NCI-H2029 treated with DMSO at 0.1 percent for 48 hours (cell line): ENCODE measurements at places on chromosomes 5 and 9.

GRCh38 chr9:128335161-128335560 is 5.2 kb upstream of the SLC27A4 start:
- no peak for DNase-seq

DNA sequence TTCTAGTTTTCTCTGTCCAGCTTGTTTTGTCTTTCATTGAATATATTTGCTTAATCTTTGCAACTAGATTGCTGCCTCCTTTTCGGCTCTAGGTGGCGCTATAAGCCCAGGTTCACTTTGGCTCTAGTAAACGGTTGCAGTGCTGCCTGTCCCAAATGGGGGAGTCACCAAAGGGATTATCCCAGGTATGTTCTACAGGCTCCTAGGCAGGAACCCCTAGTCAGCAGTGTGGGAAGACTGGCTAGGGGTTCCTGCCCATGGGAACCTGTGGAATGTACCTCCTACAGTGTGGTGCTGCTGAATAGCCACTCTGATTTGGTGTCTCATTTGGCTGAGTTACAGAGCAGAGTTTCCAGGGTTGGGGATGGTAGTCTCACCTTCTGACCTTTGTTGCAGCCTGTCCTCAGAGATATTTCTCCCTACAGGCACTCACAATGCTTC is 85.2 kb downstream of the ARSB start:
- peak; percentile 49 for DNase-seq

DNA sequence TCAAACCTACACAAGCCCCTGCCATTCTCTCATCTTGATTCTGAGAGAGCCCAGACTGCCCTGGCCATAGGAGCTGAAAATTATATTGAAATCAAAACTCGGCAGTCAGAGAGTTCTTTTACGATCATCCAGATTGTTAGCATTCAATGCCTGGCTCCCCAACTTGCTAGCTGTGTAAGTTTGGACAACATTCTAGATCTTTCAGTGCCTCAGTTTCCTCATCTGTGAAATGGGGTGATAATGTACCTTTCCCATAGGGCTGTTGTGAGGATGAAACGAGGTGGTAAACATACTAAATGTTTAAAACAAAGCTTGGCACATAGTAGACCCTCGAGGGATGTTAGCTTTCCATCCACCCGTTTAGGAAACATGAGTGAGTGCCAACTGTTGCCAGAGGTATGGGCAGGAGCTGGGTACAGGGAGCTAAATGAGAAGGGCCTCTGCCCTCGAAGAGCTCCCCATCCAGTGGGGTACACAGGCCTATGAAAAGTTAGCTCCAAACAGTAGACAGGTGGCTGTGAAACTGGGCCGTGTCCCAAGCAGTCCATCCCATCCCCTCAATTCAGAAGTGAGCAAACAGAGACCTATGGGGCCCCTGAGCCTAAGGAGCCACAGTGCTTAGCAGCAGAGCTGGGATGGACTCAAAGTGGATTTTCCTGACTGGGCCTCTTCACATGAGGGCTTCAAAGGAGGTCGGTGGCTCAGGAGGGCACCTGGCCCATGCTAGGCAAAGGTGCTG is 17.3 kb upstream of the IGFBPL1 start:
- no peak for DNase-seq

DNA sequence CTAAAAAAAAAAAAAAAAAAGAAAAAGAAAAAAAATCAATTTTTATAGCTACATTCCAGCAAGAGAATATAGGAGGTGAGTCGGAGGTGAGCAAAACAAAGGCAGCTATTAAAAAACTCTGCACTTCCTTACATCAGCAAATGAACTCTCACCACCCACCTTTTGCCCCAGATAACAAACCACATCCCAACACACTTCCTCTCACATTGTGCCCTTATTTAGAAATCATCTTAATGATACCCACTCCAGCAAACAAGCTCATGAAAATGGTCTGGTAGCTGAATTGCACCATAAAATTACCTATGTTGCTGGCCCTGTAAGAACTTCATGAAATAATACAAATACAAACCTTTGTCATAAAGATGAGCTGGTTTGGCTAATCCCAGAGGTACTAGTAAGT is 82.9 kb downstream of the CEMIP2 start:
- no peak for DNase-seq

- no peak for DNase-seq
Observed at GRCh38 chr9:76161106-76161505, 233.1 kb downstream of the RFK start.

DNA sequence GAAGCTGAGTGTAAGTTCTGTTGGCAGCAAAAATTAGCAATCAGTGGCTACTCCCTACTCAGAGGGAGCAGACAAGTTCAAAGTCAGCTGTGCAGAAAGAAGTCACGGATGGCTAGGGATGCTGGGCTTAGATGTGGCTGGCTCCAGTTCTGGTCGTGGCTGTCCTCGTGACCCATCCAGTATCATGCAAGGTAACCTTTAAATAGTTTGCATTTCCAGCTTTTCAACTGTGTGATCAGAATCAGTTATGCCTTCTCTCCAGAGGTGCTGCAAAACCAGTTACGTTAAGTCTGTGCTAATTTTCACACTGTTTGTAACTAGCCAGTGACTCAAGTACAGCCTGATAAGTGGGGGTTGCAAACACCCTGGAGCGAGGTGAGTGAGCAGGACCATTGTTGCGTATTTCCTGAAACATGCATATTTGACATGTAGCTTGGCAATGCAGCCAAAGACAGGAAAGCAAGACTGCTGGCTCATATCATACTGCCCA is 302.4 kb downstream of the ATPSCKMT start:
- DNase-seq: no peak

- no peak for DNase-seq
Observed at GRCh38 chr5:159152876-159153275, 53.2 kb upstream of the EBF1 start.

DNA sequence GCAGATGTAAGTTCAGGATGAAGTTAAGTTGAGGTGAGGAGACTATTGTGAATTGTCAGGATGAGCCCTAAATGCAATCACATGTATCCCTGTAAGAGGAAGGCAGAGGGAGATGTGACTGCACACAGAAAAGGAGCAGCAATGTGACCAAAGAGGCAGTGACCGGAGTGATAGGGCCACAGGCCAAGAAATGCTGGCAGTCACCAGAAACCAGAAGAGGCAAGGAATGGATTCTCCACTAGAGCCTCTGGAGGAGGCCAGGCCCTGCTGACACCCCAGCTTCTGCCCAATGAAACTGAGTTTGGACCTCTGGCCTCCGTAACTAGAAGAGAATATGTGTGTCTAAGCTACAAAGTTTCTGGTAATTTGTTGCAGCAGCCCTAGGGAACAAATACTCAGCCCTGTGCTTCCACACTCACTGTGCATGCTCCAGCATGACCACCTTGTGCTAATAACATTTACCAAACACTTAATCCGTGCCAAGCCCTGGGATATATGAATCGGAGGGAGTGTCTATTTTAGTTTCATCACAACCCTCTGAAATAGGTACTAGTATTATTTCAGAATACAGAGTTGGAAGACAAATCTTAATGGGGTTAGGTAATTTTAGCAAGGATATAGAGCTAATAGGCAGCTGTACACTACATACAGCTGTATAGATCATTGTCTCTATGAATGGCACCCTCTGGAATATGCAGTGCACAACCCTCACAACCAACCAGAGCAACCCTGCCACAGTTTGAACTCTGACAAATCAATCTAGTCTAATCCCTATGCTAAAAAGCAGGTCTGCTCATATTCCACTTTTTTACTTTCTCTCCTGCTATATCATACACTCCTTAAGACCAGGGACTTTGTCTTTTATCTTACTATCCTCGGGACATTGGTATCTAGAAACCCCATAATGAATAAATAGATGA is 7.8 kb upstream of the GPX8 start:
- DNase-seq: no peak

DNA sequence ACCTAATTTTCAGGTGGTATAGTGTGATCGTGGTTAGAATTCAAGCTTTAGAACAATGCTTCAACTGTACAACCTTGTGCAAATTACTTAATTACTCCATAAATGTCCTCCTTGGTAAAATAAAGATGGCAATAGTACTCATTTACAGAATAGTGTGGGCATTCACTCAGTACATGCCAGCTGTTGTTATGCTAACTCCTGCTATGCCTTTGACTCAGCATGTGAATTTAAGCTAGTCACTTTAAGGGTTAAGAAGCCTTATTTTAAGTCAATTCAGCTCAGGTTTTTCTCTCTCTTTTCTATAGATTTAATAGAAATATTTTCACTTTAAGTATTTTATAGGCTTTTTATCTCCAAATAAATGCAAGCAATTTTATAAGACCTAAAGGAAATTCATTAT is 335.6 kb upstream of the ITGA1 start:
- DNase-seq: no peak

DNA sequence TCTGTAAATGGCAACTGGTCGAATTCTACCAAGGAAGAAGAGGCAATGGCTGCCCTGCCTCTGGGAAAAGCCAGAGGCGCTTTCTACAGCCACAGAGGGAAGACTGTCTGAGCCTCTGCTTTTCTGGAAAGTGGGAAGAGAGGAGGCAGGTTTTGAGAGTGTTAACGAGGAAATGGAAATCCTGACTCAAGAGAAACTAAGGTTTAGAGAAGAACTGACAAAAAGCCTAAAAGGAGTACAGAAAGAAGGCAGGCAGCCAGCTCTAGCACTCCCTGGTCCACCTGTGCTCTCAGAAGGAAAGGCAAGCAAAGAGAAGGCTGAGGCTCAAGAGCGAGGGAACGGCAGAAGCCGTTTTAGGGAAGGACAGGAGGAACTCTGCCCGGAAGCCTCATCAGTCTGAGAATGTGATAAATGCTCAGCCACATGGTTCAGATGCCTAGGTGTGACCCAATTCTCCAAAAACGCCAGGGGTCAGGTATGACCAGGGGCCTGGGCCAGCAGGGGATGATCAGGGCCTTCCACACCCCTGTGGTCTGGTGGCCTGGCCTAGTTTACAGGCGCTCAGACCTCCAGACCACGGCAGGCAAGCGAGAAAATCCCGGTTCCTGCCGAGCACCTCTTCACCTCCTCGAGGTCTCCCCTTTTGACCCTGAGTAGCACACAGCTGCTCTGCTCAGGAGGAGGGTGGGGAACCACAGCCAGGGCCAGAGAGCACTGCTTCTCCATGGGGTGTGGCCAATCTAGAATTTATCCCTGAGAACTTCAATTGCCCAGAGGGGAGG is 79.9 kb upstream of the FBXW11 start:
- DNase-seq: no peak

GRCh38 chr5:109682383-109682782 is 7.3 kb upstream of the MAN2A1 start:
- no peak for DNase-seq

- no peak for DNase-seq
Observed at GRCh38 chr5:79077680-79078365, 8.3 kb downstream of the BHMT2 start.

GRCh38 chr9:76181020-76181641 is 213.1 kb downstream of the RFK start:
- DNase-seq: peak; percentile 90

DNA sequence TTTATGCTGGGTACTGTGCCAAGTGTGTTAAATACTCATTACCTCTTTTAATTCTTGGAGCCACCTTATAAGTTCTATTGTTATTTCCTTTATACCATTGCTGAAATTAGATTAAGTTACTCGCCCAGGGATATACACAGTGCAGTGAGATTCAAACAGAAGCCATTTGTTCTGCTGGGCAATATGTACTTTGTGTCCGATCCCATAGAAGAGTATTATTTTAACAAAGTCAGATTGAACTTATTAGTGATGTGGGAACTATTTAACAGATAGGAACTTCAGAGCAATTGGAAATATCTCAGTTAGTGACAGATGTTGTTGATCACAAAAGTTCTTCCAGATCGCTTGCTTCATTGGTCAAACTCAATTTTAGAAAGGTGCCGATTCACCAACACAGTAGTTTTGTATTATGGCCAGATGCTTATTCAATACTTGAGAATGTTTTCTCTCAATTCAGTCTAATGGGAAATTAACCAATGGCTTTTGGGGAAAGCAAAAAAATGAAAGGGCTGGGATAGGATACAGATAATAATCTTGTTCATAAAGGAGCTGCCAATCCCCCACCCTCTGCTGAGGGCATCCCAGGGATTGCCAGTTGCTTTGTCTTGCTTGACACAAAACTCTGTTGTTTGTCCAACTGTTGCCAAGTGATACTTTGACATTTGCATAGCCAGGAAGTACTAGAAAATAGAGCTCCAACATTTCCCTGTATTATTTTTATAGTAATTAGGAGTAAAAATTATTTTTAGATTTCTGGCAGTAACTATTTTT is 94.8 kb upstream of the SEMA6A start:
- DNase-seq: no peak

DNA sequence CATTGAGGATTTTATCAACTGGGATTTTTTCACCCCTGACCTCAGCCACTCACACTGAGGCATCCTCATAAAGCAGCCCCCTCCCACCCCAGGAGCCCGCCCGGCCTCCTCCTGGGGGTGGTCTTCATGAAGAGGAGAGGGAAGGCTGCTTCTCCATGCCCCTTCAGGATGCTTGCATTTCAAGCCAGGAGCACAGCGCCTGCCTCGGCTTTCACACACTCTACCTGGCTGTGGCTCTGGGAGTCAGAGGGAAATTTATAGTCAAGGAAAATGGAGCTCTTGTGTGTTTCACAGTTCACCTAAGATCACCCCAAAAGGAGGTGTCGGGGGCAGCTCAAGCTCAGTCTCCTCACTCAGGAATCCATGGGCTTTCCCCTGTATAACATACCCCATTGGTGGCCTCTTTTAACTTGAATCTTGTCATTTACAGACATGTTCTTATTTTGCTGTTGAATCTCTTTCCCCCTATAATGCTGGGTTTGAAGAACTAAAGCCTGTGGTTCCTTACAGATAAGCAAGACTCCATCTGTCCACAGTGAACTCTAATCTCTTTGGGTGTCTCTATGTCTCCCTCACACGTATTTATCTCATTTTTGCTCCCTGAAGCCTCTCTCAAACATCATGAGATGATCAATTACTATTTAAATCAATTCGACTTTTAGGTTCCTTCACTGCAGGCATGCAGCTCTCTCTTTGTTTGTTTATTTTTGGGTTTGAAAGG is 22.6 kb upstream of the IQGAP2 start:
- no peak for DNase-seq

GRCh38 chr5:81631621-81632020 is 119.3 kb downstream of the SSBP2 start:
- no peak for DNase-seq

DNA sequence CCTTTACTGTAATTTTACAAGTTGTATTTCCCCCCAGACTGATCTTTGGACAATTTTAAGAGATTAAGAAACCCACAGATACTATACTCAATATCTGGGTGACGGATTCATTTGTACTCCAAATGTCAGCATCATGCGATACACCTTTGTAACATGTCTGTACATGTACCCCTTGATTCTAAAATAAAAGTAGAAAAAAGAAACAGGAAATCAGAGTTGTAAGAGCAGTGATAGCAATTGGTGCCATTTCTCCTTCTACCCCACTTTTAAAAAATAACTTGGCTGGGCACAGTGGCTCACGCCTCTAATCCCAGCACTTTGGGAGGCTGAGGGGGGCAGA is 116.9 kb downstream of the FGF1 start:
- no peak for DNase-seq

GRCh38 chr5:128645581-128645980 is 107.5 kb upstream of the FBN2 start:
- no peak for DNase-seq

DNA sequence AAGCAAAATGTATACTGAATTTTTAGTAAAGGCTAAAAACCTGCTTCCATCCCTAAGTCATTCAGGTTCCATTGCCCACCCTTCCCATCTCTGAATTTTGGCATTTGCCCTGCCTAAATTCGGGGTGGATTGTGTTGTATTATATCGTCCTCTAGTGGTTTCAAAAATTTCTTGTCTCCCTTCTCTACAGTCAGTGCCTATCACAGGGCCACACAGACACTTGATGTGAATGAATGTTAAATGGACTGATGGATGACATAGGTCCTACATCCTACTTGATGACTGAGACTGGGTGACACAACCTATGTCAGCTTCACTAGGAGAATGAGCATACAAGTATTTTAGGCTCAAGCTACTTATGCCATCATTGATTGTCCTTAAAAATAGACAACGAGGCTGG is 45.6 kb upstream of the SLC30A5 start:
- DNase-seq: no peak
